SK-MEL-5 (cell line): ENCODE measurements at places on chromosomes 2 and 18.

DNA sequence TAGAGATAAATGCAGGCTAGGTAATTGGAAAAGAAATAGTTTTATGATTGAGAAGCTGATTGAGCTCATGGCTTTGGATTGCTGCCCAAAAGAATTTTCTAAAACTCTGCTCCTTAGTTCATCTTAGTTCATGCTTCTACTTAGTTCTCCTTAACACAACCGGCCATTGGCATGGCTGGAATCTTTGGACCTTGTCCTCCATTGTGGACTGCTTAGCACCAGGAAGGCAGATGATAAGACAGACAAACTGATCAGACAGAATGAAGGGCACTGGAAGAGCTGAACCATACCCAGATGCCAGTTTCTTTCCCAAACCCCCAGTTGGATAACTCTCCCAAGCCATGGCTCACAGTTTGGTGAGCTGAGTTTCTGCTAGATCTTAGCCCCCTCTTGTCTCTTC lies 36.3 kb upstream of the NABP1 start:
- DNase-seq = no peak

DNA sequence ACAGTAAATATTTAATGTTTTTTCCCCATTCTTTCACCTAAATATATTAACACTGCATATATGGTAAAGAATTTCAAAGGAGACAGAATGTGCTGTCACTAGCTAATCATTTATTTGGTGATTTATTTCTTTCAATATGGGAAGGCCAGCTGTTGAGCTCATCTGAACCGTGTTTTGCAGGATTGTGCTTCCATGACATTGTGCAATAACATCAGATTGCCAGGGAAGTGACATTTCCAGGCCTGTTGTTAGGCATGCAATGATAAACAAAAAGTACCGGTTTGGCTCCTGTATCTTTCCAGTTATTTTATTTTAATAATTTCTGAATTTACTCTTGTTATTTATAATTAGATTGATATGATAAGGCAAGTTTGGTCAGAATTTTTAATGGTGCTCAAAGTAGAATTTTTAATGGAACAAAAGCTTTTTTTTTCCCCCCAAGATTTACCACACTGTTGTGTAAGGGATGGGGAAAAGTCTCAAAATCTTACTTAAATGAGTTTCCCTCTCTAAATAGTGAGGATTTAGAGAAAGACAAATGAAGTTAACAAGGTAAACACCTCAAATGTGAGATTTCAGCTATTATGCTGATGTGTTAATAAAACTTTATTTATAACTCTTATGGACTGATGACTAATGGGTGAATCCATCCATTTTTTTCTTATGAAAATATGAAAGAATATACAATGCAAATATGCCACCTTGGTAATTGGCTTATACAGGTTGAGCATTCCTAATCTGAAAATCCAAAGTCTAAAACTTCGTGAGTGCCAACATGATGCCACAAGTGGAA lies 52.7 kb downstream of the MALT1 start:
- no peak for DNase-seq

GRCh38 chr18:58669731-58670378 lies 1.4 kb upstream of the MALT1 start:
- no peak for DNase-seq

- no peak for DNase-seq
Observed at GRCh38 chr2:237873421-237873831, 14.0 kb downstream of the RAMP1 start.

GRCh38 chr2:81087646-81088045 lies 783.1 kb upstream of the LRRTM1 start:
- no peak for DNase-seq

GRCh38 chr2:187310701-187311100 lies 137.4 kb downstream of the CALCRL start:
- no peak for DNase-seq

- DNase-seq = peak; percentile 69
Observed at GRCh38 chr2:84924173-84925106, 19.0 kb downstream of the TMSB10 start.

GRCh38 chr2:112941753-112942653 lies 31.0 kb downstream of the IL37 start:
- DNase-seq = peak; percentile 82

GRCh38 chr18:61388010-61388409 lies 54.8 kb downstream of the CDH20 start:
- no peak for DNase-seq

DNA sequence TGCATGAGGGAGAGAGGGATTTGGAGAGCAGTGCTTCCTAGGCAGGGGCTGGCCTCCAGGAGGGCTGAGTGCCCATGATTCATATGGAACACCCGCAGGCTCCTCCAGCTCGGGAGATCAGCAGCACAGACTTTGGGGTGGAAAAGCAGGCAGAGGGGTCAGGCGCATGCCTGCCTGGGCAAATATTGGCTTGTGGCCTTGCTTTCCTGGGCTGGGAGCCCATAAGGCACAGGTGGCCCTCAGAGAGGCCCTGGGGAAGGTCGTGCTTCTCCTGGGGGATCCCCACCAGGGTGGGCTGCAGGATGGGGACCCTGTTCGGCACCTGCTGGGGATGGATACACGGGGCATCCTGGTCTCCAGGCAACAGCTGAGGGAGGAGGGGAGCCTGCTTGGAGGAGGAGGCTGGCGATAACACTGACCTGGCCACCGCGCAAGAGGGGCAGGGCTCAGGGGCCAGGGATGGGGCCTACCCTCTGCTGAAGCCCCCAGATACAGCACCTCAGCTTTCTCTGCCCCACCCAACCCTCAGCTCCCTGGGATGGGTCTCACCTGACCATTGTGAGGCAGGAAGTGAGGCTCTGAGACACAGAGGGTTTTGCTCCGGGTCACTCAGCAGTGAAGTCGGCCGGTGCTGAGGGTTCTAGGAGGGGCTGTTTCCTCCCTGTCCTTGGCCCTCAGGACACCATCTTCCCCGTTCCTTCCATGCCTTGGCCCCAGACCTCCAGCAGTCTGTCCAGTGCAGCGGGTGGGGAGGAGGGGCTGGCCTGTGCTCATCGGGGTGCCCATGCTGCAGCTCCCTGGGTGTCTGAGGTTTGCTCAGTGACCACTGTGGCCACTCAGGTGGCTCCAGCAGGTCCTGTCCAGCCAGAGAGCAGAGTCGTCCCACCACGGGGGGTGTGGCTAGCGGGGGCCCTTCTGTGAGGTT lies 12.0 kb downstream of the AQP12A start:
- no peak for DNase-seq

DNA sequence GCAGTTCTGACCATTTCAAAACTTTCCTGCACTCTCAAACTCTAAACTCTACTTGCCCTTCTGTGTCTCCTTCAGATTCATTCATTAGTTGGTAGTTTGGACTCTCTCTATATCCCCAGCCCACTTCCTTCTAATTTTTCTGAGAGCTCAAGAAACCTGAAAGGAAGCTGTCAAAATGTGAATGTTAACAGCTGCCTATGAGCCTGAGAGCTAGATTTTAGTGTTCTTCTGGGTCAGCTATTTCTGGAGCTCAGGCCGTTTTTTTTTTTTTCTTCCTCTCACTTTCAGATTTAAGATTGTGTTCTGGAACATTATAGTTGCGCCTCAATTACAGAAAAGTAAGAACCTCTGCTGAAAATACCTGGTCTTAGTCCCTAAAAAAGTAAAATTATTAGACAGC lies 73.1 kb downstream of the RTN4 start:
- DNase-seq = no peak

DNA sequence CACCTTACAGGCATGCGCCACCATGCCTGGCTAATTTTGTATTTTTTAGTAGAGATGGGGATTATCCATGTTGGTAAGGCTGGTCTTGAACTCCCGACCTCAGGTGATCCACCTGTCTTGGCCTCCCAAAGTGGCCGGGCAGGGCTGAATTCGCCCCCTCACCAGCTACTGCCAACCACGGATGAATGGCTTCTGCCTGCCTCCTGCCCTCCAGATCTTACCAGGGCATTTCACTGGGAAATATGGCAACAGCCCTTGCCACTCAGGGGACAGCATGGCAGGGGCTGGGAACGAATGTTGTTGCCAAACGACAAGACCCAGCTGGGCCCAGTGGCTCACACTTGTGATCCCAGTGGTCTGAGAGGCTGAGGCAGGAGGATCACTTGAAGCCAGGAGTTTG lies 1.8 kb upstream of the ALPP start:
- DNase-seq = no peak

DNA sequence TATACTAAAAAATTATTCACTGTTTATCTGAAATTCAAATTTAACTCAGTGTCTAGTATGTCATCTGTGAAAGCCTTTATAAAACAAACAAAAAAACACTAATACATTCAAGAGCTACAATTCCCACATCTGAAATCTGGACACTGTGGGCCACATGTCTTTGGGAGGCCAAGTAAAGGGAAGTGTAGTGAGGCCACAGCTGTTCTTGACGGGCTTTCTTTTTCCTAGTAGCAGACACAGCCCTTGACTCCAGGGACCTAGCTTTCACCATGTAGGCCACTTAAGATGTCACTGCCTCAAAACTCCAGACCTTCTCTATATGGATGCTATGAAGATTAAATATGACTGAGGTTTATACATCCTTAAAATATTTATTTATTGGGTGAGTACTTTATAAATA lies 91.1 kb downstream of the RBMS1 start:
- no peak for DNase-seq

DNA sequence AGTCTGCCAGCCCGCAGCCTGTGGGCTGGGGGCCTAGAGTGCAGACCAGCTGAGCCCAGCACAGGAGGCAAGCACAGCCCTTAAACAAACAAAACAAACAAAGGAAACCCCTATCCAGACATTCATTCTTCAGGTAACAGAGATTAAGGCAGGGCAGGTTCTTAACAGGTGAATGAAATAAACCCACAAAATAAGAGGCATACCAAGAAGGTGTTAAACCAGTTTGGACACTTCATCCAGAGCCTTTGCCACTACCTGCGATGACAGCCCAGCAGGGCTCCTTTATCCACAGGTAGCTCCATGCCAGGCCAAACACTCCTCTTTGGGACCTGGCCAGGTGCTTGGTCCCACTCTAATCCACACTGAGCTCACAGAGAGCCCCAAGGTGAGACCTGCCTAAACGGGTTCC lies 209.7 kb upstream of the SIX2 start:
- no peak for DNase-seq

DNA sequence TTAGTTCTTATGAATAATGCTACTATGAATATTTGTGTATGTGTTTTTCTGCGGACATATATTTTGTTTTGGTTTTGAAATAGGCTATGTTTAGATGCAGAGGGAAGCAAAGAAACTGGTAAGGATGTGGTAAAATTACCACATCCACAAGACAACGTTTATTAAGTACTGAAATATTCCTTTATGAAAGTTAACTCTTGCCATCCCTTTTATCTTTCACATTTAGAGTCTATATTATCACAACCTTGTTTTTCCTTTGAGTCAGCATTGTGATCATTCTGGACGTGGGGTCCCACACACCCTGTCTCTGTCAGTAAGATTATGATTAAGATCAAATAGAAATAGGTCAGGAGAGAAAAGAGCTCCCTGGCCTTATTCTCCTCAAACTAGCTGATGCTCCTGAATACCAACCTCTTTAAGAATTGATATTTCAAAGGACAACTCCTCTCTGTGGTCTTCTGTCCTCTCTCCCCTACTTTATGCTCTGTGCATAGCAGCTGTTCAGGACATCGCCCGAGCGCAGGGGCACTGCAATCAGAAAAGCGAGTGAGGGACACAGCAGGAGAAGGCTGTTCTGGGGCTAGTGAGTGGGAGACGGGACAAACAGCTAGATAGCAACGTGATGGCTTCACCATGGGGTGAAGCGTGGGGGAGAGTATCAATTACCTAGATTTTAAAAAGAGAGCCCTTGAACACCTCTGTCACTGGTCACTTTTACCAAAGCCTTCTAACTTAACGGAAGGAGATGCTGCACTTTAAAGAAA lies 12.2 kb downstream of the METAP1D start:
- no peak for DNase-seq

GRCh38 chr2:143697744-143698143 lies 568.5 kb downstream of the ARHGAP15 start:
- DNase-seq = no peak

GRCh38 chr2:138475277-138475776 lies 26.2 kb upstream of the SPOPL start:
- DNase-seq = no peak
